CD8-positive, alpha-beta memory T cell (primary cell): ENCODE measurements at places on chromosomes 3 and 15. TPM values are rescaled to one million over a fixed set of nuclear protein-coding genes. Genes with fewer than 3 reads are reported as not detected.

Gene PSTPIP1
- 127 TPM for total RNA-seq

Gene NMB
- total RNA-seq = 5.2 TPM

Gene ITGA11
- total RNA-seq = not detected

DNA sequence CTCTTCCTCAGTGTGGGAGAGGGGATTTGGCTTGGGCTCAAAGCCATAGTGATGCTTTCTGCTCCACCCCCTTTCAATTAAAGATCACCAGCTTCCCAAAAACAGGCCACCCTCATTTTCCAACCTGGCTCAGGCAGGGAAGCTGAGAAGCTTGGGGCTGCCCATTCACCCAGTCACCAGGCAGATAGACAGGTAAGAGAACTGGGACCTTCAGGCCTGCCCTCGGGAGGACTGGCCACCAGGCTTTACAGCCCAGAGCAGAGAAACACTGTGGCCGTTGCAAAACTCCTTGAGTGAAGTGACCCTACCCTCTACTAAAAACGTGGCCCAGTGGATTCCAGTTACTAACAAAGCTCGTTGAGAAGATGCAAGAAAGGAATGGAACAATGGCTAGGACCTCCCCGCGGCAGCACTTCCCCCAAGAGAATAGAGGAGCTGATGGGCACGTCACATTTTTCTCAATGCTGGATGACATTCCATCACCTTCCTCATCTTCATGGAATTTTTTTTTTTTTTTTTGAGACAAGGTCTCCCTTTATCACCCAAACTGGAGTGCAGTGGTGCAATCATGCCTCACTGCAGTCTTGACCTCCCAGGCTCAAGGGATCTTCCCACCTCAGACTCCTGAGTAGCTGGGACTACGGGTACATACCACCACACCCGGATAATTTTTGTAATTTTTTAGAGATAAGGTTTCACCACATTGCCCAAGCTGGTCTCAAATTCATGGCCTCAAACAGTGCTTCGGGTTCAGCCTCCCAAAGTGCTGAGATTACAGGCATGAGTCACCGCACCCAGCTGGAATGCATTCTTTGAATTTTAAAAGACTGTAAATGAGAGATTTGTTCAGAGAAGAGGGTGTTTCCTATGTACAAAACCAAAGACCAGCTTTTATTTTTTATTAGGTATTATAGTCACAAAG lies 37.9 kb downstream of the LIPC start:
- H3K27me3 ChIP-seq = no peaks in the 10 kb centered on the region
- peaks cover 25% of the 10 kb centered on the region for H3K4me1 ChIP-seq
- no peak overlapping the region for H3K4me3 ChIP-seq
- no peak overlapping the region for H3K27ac ChIP-seq
- H3K36me3 ChIP-seq = no peaks in the 10 kb centered on the region

GRCh38 chr3:69085168-69085832 lies 563 bp downstream of the ARL6IP5 start:
- peak; percentile 56 for DNase-seq
- H3K4me3 ChIP-seq = peak overlapping the region; percentile 67
- H3K36me3 ChIP-seq = no peaks in the 10 kb centered on the region
- peaks cover 76% of the 10 kb centered on the region for H3K4me1 ChIP-seq
- H3K27ac ChIP-seq = peak overlapping the region; percentile 77

GRCh38 chr3:66076861-66077470 lies 38.2 kb upstream of the MAGI1 start:
- DNase-seq = no peak
- no peak overlapping the region for H3K4me3 ChIP-seq
- H3K27ac ChIP-seq = no peak overlapping the region
- no peaks in the 10 kb centered on the region for H3K4me1 ChIP-seq

DNA sequence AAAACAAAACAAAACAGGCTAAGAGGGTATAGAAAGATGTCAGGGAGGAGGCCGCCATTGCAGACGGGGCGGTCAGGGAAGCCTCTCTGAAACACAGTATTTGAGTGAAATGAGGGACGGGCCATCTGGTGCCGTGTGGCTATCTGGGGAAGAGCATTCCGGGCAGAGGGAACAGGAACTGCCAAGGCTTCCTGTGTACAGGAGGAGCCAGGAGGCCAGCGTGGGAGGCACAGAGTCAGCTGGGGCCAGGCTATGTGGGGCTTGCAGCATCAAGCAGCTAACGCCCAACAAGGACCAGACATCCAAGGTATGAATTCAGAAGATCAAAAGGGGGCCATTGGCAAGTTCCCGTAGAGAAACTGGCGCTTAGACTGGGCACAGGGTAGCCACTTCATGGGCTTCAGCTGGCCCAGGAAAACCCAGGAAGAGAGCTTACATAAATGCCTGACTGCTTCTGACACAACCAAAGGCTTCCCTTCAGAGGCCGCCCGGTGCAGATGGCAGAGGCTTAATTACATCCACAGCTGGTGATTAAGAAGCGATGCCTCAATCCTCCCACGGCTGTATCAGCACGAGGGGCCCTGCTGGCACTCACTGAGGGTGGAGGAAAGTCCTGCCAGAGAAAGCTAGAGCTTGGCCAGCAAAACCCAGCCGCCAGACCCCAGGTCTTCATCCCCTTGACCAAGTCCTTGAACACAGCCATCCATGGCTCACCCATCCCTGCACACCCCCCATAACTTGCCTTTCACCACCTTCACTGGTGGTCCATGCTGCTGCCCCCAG lies 144.9 kb downstream of the MEGF11 start:
- no peak overlapping the region for H3K27ac ChIP-seq
- no peak overlapping the region for H3K4me3 ChIP-seq
- no peaks in the 10 kb centered on the region for H3K4me1 ChIP-seq
- H3K27me3 ChIP-seq = peaks cover 11% of the 10 kb centered on the region
- no peak for DNase-seq
- no peaks in the 10 kb centered on the region for H3K36me3 ChIP-seq
